ENCODE measurements at places on chromosomes 11 and 22. TPM values are rescaled to one million over a fixed set of nuclear protein-coding genes. Genes with fewer than 3 reads are reported as not detected.

DNA sequence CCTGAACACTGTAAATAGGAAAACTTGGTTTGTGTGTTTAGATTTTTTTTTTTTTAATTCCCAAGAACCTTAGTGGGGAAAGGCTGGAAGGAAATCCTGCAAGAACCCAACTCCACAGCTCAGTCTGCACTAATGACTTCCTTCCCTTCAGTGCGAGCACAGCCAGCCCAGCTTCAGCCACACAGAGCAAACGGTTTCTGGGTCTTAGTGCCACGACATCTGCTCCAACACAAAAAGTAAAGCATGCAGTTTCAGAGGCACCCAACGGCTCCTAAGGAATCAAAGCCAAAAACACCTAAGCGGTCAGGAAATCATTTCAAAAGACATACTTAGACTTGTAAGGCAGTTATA, 236.1 kb downstream of the TTC28 start:
- peak; percentile 71 for DNase-seq

DNA sequence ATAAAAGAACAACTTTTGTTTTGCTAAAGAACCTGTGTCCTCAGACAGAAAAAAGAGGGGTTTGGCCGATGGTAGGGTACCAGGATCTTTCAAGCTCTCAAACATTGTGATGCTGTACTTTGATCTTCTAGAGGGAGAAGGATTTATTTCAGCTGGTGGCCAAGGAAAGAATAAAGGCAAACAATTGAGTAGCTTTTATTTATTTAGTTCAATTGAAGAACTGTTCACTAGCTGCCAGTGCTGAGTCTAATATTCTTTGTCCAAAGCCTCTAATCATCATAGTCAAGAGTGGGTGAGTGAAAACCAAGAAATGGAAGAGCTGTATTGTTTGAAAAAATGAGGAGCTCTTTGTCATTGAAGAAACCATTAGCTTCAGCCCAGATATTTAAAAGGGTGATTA, 138.4 kb downstream of the FAT3 start:
- no peak for DNase-seq

The APOC3 gene
- total RNA-seq = not detected

DNA sequence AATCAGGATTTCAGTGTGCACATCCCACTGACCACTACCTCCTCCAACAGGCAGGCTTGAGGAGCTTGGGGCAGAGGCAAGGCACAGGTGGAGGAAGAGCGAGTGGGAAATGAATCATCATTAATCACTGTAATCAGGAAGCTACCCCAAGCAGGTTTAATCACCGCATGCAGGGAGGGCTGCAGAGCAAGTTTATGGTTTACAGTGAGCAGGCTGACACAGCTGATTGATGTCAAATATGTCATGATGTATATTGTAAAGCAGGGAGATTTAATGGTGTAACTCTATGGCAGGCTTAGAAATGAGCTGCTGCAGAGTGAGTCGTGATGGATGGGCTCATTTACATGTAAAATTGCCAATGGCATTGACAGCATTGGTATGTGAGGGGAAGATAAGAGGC, 441.0 kb downstream of the NTM start:
- DNase-seq = peak; percentile 44

DNA sequence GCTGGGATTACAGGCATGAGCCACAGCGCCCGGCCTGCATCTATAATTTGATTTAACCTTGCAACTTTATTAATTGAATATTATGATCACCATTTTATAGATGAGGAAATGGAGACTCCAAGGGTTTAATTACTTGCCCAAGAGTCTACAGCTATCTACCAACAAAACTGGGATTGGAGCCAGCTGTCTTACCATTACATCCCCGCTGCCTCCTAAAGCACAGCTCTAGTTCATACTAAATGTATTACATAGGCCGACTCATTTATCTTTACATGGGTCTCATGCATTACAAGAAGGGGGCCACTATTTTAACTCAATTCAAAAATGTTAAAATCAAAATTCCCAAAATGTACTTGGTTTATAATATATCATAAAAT, 14.1 kb upstream of the TMA7B start:
- DNase-seq = no peak

DNA sequence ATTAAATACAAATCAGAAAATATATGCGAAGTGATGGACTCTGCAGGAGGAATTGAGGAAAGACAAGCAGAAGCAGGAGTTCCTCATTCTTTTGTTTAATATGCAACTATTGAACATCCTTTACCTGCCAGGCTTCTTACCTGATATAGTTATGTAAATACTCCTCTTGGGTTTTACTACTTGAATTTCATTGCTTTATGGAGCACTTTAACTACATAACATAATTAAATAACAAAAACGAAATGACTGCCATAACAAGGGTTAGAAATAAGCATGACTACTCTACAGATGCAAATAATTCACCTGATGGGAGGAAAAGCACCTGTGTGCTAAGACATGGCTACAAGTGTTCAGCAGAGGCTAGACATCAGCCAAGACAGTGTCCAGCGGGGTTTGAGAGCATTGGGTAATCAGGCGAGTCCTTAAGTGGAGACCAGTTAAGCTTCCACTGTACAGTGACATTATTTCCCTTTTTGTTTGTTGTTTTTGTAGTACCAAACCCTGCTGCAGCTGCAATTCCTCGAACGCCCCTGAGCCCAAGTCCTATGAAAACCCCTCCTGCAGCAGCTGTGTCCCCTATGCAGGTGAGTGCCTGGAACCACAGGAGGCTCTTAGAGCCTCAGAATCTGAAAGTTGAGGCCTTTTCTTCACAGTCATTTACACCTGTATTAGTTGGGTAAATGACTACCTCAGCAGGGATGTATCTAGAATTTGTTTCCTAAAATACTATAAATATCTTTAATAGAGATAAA, 67.4 kb downstream of the SPECC1L start:
- no peak for DNase-seq

GRCh38 chr11:9138612-9139579, 47.5 kb upstream of the SCUBE2 start:
- peak; percentile 98 for DNase-seq

All from M059J (cell line).